ENCODE measurements at places on chromosomes 6 and 20. TPM values are rescaled to one million over a fixed set of nuclear protein-coding genes. Genes with fewer than 3 reads are reported as not detected.

The RAMACL gene
- total RNA-seq, result 2.3 TPM

The MSH5 gene
- 35.4 TPM for total RNA-seq

The SLC2A10 gene
- total RNA-seq, result not detected

The SLC22A3 gene
- not detected for total RNA-seq

The TCF21 gene
- total RNA-seq, result not detected

- peaks cover 65% of the 10 kb centered on the region for H3K36me3 ChIP-seq
- peaks cover 14% of the 10 kb centered on the region for H3K4me1 ChIP-seq
- no peak overlapping the region for H3K4me3 ChIP-seq
- DNase-seq, result no peak
Measured at GRCh38 chr6:79028641-79029314, 49.3 kb downstream of the PHIP start.

- H3K27ac ChIP-seq, result peak overlapping the region; percentile 28
- no peak overlapping the region for H3K4me3 ChIP-seq
- H3K36me3 ChIP-seq, result peaks cover 85% of the 10 kb centered on the region
- no peaks in the 10 kb centered on the region for H3K27me3 ChIP-seq
- no peak for DNase-seq
Measured at GRCh38 chr6:6634735-6635075, 46.2 kb downstream of the LY86 start.

DNA sequence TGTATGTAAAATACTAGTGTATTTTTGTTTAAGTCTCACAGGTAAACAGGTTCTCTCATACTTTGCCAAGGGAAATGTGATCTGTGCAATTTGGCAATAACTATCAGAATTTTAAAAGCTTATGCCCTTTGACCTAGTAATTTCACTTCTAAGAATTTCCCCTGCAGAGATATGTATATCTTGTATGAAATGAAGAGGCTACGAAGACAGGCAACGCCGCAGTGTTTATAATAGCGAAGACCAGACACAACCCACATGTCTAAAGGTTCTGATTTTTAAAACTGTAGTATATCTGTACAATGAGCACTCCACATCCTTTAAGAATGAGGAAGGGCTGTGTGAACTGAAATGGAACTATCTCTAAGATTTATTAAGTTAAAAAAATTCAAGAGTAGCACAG lies 7.5 kb downstream of the TRAF3IP2 start:
- no peak overlapping the region for H3K4me3 ChIP-seq
- DNase-seq, result no peak
- H3K36me3 ChIP-seq, result peaks cover 13% of the 10 kb centered on the region
- no peak overlapping the region for H3K27ac ChIP-seq

GRCh38 chr6:168127384-168127868 lies 48.4 kb upstream of the FRMD1 start:
- H3K27ac ChIP-seq, result no peak overlapping the region
- no peaks in the 10 kb centered on the region for H3K4me1 ChIP-seq
- no peak for DNase-seq
- peaks cover 7% of the 10 kb centered on the region for H3K27me3 ChIP-seq

GRCh38 chr6:26275663-26276062 lies 89.3 kb upstream of the BTN3A2 start:
- H3K27ac ChIP-seq, result no peak overlapping the region
- H3K4me3 ChIP-seq, result no peak overlapping the region
- no peak for DNase-seq

DNA sequence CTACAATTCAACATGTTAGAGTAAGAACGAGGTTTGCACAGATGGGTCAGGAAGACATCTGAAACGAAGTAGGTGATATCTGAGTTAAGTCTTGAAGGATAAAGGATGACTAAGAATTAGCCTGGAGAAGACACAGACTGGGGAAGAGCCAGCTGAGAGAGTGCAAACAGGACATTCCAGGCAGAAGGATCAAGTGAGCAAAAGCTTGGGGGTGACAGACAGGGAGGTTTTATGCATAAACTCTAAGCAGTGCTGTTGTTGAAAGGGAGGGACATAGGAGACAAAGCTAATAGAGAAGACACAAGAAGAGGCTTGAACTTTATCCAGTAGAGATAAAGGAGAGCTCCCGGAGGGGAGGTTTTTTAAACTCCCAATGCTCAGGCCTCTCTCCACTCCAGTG lies 15.0 kb upstream of the ETV7 start:
- no peak overlapping the region for H3K27ac ChIP-seq
- DNase-seq, result no peak
- H3K4me1 ChIP-seq, result no peaks in the 10 kb centered on the region
- no peak overlapping the region for H3K4me3 ChIP-seq
- peaks cover 8% of the 10 kb centered on the region for H3K27me3 ChIP-seq
- no peaks in the 10 kb centered on the region for H3K36me3 ChIP-seq

DNA sequence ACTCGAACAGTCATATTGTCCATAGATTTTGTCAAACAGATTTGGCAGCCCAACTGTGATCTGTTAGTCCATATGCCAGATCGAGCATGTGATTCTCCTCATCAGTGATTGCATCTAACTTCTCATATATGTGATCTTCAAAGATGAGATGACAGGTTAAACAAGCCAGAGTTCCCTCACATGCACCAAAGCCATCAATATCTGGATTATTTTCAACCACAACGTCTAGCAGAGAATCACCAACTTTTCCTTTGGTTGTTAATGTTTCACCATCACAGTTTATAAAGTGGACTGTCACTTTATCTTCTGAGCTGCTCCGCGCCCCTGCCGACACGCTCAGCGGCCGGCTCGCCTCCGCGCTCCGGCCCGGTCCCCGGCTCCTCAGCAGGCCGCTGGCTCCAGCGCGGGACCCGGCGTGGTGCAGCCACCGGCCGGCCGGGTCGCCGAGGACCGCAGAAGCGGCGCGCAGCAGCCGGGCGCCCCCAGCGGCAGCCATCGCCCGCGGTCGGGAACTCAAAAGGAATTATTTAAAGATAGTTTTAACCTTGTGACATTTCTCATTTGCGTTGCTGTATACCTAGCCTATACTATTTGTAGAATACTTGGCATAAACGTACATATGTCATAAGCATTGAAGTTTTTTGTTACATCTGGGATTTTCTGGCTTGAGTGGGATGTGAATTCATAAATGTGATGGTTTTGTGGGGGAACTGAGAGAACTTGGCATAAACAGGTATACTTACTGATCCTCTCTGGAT lies 40.1 kb upstream of the DYNLRB1 start:
- H3K36me3 ChIP-seq, result peaks cover 63% of the 10 kb centered on the region
- H3K4me1 ChIP-seq, result peaks cover 13% of the 10 kb centered on the region
- no peak overlapping the region for H3K27ac ChIP-seq
- peak; percentile 45 for DNase-seq
- no peaks in the 10 kb centered on the region for H3K27me3 ChIP-seq

DNA sequence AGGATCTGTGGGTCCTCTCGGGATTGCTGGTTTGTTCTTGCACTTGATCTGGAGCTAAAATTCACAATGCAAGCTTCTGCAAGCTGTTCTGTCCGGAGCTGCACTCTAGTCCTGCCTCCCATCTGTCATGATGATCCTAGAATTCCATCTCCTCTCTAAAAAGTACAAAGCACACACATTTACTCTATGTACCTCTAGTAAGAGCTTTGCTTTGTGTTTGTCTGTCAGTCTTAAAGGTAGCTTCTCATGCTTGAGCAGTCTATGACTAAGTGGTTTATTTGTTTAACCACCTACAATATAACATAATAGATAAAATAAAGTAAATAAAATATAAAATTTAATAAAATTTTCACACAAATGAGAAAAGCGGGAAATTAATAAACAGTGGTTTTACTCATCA lies 46.0 kb upstream of the PKIB start:
- no peak overlapping the region for H3K27ac ChIP-seq
- H3K27me3 ChIP-seq, result peaks cover under 1% of the 10 kb centered on the region
- DNase-seq, result no peak

DNA sequence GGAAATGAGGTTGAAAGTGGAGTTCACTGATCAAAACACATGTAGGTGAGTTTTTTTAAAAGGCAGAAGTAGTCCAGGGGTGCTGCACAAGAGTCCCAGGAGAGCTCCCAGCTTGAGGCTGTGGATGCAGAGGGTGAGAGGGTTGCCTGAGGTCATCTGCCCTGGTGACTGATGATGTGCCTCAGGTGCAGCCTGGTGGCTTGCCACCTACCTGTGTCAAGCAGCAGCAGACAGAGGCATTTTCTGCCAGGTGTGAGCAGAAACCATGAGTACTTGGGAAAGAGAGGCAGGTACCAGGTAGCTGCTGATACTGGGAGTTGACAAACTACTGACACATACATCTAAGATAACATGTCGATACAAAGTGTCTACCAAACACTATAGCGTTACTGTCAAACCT lies 92.5 kb downstream of the SCP2D1 start:
- no peaks in the 10 kb centered on the region for H3K36me3 ChIP-seq
- no peak for DNase-seq
- peaks cover 4% of the 10 kb centered on the region for H3K27me3 ChIP-seq
- H3K27ac ChIP-seq, result no peak overlapping the region
- peaks cover 2% of the 10 kb centered on the region for H3K4me1 ChIP-seq

DNA sequence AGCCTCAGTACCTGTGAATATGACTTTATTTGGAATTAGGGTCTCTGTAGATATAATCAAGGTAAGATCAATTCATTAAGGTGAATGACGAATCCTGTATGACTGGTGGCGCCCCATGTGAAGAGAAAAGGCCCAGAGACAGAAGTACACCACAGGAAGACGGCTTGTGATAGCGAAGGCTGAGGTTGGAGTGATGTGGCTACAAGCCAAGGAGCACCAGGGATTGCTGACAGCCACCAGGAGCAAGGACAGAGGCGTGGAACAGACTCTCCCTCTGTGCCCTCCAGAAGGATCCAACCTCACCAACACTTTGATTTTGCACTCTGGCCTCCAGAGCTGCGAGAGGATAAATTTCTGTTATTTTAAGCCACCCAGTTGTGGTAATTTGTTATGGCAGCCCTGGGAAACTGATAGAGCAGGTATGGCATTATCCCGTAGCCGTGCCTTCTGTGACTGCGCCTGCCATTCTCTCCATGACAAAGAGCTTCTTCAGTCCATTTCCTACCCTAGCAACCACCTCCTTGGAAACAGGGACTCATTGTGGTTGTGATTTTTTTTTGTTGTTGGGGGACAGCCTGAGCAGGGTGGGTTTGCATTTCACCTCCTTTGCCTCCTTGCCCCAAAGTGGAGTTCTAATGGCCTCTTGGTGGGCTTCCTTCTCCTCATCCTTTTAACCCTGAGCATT lies 29.6 kb downstream of the PTK7 start:
- no peaks in the 10 kb centered on the region for H3K36me3 ChIP-seq
- DNase-seq, result no peak
- H3K4me1 ChIP-seq, result no peaks in the 10 kb centered on the region
- no peak overlapping the region for H3K4me3 ChIP-seq
- no peaks in the 10 kb centered on the region for H3K27me3 ChIP-seq
- H3K27ac ChIP-seq, result no peak overlapping the region

DNA sequence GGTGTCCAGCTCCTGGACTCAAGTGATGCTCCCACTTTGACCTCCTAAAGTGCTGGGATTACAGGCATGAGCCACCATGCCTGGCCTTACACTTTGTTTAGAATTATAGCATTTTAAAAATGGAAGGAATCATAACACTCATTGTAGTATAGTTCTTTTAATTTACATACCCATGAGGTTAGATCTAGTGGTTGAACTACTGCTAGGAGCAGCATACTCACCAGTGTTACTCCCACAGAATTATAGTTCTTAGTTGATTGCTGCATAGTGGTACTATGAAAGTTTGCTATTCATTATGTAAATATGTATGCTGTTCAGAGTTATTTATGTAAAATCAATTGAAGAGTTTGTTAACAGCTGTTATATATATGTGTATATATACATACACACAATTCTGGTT lies 85.4 kb downstream of the MYO6 start:
- H3K4me3 ChIP-seq, result no peak overlapping the region
- H3K36me3 ChIP-seq, result no peaks in the 10 kb centered on the region
- peaks cover 3% of the 10 kb centered on the region for H3K27me3 ChIP-seq
- H3K27ac ChIP-seq, result no peak overlapping the region
- no peaks in the 10 kb centered on the region for H3K4me1 ChIP-seq
- DNase-seq, result no peak

DNA sequence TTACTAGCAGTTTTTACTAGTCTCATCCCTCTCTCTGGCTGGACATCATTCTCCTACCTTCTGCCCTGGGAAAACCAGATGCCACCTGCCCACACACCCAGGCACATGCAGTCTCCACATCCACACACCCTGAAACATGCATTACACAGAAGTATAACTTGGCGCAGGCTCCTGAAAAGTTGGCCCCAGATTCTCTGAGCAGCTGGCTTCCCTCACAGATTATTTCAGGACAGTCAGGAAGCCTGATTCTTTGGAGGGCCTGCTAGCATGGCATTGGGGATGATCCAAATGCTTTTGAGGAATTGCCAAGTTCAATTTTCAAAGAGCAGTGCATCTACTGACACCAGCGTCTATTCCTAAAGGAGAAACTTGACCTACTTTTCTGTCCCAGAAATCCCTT lies 27.8 kb upstream of the KIF16B start:
- H3K4me3 ChIP-seq, result no peak overlapping the region
- H3K4me1 ChIP-seq, result no peaks in the 10 kb centered on the region
- DNase-seq, result no peak
- H3K27ac ChIP-seq, result no peak overlapping the region
- H3K36me3 ChIP-seq, result no peaks in the 10 kb centered on the region
- H3K27me3 ChIP-seq, result peaks cover 2% of the 10 kb centered on the region

DNA sequence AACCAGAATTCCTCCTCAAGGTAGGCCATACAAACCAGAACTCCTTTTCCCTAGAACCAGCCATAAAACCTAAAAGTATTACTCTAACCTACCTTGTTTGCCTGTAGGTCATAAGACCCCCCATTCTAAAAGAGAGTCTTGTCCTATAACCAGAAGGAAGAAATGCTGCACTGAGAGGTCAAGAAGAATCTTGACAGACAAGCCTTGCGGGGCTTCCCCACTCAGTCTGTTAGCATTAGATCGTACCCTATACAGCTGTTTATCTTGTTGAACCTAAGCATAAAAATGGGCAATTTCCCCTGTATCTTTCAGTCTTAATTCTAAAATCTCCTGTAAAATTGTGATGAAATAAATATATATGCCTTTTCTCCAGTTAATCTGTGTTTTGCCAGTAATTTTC lies 52.3 kb upstream of the HFE start:
- H3K4me1 ChIP-seq, result peaks cover 29% of the 10 kb centered on the region
- H3K27ac ChIP-seq, result no peak overlapping the region
- no peak overlapping the region for H3K4me3 ChIP-seq
- no peak for DNase-seq
- H3K36me3 ChIP-seq, result peaks cover 4% of the 10 kb centered on the region
- H3K27me3 ChIP-seq, result no peaks in the 10 kb centered on the region

DNA sequence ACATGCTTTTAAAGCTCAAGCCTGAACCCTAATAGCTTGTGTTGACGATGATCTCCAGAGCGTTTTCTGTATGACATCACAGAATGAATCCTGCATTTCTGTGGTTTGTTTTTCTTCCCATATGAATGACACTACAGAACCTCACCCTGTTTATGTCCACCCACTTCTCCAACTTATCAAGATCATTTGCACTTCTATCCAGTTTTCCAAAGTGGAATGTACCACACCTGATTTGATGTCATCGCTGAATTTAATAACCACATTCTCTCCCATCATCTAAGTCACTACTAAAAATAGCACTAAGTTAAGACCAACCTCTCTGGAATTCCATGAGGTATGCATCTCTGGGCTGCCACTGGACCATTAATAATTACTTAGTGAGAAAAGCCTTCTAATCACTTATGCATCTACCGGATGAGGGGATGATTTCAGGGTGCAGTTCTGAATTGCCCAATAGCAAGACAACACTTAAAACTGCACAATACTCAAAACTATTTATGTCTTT lies 33.3 kb upstream of the CITED2 start:
- no peak overlapping the region for H3K4me3 ChIP-seq
- H3K4me1 ChIP-seq, result no peaks in the 10 kb centered on the region
- no peak overlapping the region for H3K27ac ChIP-seq
- H3K36me3 ChIP-seq, result no peaks in the 10 kb centered on the region
